Activated CD8-positive, alpha-beta memory T cell treated with anti-CD3 and anti-CD28 coated beads for 1 hour (primary cell): ENCODE measurements at places on chromosomes 5 and 9.

GRCh38 chr5:150172145-150172544 is 5.6 kb downstream of the CDX1 start:
- no peak for DNase-seq

DNA sequence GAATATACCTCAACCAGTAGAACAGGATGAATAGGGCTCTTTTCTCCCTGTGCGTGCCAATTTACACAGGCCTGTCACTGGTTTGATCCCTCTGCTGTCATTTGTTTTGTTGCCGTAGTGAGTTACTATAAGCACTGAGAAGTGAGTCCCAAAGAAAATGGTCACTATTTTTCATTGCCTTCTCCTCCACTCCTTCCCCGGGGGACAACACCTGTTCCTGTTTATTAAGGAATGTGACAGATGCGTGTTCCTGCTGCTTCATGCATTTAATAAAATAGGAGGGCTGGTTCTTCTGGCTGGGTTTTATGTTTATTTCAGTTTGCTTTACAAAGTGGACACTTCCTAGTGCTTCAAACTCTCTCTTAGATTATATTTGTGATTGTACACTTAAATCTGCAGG is 6.4 kb downstream of the THBS4 start:
- no peak for DNase-seq

- DNase-seq, result peak; percentile 16
These were observed 35.4 kb downstream of the UBE2R2 start for GRCh38 chr9:33852216-33852826.

- no peak for DNase-seq
These were observed 10.1 kb downstream of the IFNA5 start for GRCh38 chr9:21294904-21295538.

DNA sequence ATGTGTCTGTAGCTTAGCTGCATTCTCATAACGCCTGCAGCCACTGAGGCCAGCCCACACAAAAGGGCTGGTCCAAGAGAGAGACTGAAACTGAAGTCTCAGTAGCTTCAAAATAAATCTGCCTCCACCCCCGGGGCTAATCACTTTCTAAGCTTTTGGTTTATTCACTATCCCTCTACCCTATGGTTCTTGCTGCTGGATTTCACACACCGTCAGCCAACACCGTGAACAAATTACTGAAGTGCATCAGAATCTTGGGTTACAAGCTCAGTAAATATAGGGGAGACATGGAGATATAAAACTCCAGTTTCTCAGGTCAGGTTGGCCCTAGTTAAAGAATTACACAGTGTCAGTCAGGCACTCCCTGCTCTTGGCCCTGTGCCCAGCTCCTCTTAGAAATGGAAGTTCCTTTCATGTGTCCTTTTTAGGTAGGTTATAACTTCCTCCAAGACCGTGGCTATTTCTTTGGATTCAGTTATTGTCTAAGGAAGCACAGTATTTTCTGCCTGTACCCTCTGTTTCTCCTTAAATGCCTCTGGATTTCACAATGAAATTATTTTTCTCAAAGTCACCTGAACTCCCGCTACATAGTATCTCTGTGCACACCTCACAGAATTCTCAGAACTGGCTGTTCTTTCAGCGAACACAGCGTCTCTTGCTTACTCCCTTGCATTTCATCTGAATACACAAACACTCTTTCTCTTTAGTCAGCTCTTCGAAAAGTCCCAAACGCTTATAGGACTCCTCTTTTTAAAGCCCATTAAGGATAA is 112.5 kb downstream of the FAM174A start:
- no peak for DNase-seq

GRCh38 chr9:13446286-13446937 is 166.9 kb upstream of the MPDZ start:
- DNase-seq, result no peak

DNA sequence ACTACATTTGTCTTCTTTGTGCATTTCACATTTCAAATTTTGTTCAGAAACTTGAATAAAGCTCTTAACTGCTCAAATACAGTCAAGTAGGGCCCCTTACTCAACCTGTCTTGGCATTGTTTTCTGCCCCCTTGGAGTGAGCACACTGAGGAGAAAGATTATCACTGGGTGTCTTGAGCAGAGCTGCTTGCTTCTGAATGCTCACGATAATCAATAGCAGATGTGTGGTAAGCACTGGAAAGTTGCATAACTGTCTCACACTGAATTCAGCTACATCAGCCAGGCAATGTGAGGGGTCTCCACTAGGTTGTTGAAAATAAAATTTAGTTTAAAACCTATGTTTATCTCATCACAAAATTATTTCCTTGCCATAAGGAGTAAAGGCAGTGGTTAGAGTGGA is 7.8 kb upstream of the TNFAIP8 start:
- no peak for DNase-seq

GRCh38 chr9:114685951-114686350 is 4.0 kb upstream of the TEX48 start:
- no peak for DNase-seq

- no peak for DNase-seq
These were observed 41.5 kb downstream of the TTLL11 start for GRCh38 chr9:122051351-122052321.
